Stomach (tissue), 19 donors: ENCODE measurements at places on chromosomes 5 and 9. TPM values are rescaled to one million over a fixed set of nuclear protein-coding genes. Genes with fewer than 3 reads are reported as not detected.

DNA sequence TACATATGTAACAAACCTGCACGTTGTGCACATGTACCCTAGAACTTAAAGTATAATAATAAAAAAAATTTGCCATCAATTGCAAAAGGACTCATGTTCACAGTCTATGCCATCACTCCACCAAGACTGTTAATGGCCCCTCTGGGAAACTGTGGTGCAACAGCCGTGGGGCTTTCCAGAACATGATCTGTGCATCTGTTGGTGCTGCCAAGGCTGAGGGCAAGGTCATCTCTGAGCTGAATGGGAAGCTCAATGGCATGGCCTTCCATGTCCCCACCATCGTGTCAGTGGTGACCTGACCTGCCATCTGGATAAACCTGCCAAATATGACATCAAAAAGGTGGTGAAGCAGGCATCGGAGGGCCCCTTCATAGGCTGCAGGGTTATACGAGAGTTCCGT is 33.4 kb upstream of the AGXT2 start:
- no peak overlapping the region for H3K4me3 ChIP-seq
- no peaks in the 10 kb centered on the region for H3K27me3 ChIP-seq
- no peak for DNase-seq
- H3K4me1 ChIP-seq, result no peaks in the 10 kb centered on the region

- H3K36me3 ChIP-seq, result no peaks in the 10 kb centered on the region
- H3K4me1 ChIP-seq, result no peaks in the 10 kb centered on the region
- no peak for DNase-seq
- H3K4me3 ChIP-seq, result no peak overlapping the region
- H3K27ac ChIP-seq, result no peak overlapping the region
Measured at GRCh38 chr5:130270786-130271185, 366.5 kb downstream of the CHSY3 start.

DNA sequence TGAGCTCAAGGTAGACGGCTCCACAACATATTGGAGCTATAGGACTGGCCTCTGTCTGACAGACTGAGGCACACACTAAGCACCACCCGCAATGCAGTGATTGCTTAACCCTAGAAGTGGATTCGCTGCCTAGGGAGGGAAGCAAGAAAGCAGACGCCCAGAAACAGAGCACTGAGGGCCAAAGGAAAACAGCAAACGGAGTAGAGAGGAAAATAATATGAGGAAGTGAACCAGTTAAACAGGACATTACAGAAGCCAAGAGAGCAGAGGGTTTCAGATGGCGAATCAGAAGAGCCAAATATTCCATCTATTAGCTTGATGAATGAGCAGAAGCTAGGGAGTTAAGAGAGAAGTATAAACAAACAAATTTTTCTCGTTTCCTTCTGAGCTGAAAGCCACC is 139.2 kb upstream of the LHFPL2 start:
- H3K27ac ChIP-seq, result peak overlapping the region; percentile 29
- no peaks in the 10 kb centered on the region for H3K4me1 ChIP-seq
- peak; percentile 53 for DNase-seq
- no peak overlapping the region for H3K4me3 ChIP-seq
- no peaks in the 10 kb centered on the region for H3K27me3 ChIP-seq

WDR31 gene
- 1.5 TPM for polyA plus RNA-seq

C9orf57 gene
- polyA plus RNA-seq, result not detected

DNA sequence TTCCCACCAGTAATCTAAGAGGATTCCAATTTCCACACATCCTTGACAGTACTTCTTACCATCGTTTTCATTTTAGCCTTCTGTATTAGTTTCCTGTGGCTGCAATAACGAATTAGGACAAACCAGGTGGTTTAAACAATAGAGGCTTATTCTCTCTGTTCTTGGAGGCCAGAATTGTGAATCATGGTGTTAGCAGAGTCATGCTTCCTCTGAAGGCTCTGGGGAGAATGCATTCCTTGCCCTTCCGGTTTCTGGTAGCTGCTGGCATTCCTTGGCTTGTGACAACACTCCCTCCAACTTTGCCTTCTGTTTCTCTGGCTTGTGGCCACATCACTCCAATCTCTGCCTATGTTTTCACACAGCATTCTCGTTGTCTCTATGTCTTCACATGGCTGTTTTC is 23.5 kb downstream of the RIGI start:
- H3K36me3 ChIP-seq, result peaks cover 40% of the 10 kb centered on the region
- DNase-seq, result no peak
- no peaks in the 10 kb centered on the region for H3K4me1 ChIP-seq
- no peak overlapping the region for H3K4me3 ChIP-seq
- no peaks in the 10 kb centered on the region for H3K27me3 ChIP-seq

- no peak overlapping the region for H3K4me3 ChIP-seq
- DNase-seq, result peak; percentile 75
- H3K27ac ChIP-seq, result peak overlapping the region; percentile 82
- no peaks in the 10 kb centered on the region for H3K27me3 ChIP-seq
- peaks cover 25% of the 10 kb centered on the region for H3K4me1 ChIP-seq
Measured at GRCh38 chr5:137737349-137738131, 1.7 kb upstream of the KLHL3 start.

DNA sequence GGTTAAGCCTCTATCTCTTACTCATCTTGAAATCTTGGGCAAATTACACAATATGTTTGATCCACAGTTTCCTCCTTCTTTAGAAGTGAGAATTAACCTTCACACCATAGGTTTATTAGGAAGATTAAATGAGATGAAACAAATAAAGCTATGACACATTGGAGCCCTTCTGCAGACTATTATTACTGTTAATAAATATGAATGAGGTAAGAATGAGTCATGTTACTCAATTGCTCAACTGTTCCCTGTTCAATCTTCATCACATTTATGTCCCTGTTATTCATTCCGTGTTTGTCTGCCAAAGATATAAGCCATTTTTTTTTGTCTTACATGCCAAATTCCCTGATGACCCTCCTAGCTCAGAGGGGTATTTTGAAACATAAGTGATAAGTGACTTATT is 52.1 kb upstream of the PAPPA start:
- no peaks in the 10 kb centered on the region for H3K36me3 ChIP-seq
- no peaks in the 10 kb centered on the region for H3K4me1 ChIP-seq
- no peak overlapping the region for H3K4me3 ChIP-seq
- H3K27me3 ChIP-seq, result no peaks in the 10 kb centered on the region
- H3K27ac ChIP-seq, result no peak overlapping the region

GRCh38 chr5:143796753-143797152 is 15.2 kb upstream of the HMHB1 start:
- no peak overlapping the region for H3K4me3 ChIP-seq
- DNase-seq, result no peak
- H3K36me3 ChIP-seq, result no peaks in the 10 kb centered on the region
- H3K27me3 ChIP-seq, result no peaks in the 10 kb centered on the region
- H3K4me1 ChIP-seq, result no peaks in the 10 kb centered on the region
- H3K27ac ChIP-seq, result no peak overlapping the region

SNCB gene
- not detected for polyA plus RNA-seq

- no peak overlapping the region for H3K27ac ChIP-seq
- H3K4me1 ChIP-seq, result no peaks in the 10 kb centered on the region
- H3K36me3 ChIP-seq, result no peaks in the 10 kb centered on the region
- no peak overlapping the region for H3K4me3 ChIP-seq
Measured at GRCh38 chr5:113338628-113339027, 96.2 kb downstream of the TSSK1B start.

HMGCR gene
- polyA plus RNA-seq, result 8.9 TPM

DNA sequence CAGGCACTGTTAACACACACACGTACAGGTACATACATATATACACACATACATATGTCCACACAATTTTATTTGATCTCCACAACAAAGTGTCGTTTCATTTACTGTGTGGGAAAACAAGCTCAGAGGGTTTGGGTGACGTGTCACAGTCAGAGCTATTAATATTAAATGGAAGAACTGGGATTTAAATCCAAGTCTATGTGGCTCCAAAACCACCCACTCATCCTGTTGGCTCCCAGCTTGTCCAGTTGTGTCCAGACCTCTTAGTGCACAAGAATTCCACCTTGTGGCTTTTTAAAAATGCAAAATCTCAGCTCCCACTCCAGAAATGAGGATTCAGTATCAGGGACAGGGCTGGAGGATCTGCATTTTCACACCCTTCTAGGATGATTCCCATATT is 52.3 kb upstream of the PTPDC1 start:
- H3K36me3 ChIP-seq, result no peaks in the 10 kb centered on the region
- H3K4me3 ChIP-seq, result no peak overlapping the region
- no peak overlapping the region for H3K27ac ChIP-seq
- DNase-seq, result no peak

- no peak overlapping the region for H3K27ac ChIP-seq
- H3K27me3 ChIP-seq, result no peaks in the 10 kb centered on the region
- no peak for DNase-seq
- no peak overlapping the region for H3K4me3 ChIP-seq
- no peaks in the 10 kb centered on the region for H3K4me1 ChIP-seq
Measured at GRCh38 chr5:154179846-154180710, 10.5 kb upstream of the GALNT10 start.

- no peak overlapping the region for H3K4me3 ChIP-seq
- no peaks in the 10 kb centered on the region for H3K27me3 ChIP-seq
- no peaks in the 10 kb centered on the region for H3K36me3 ChIP-seq
- H3K4me1 ChIP-seq, result no peaks in the 10 kb centered on the region
Measured at GRCh38 chr5:39209924-39210323, 9.4 kb downstream of the FYB1 start.

ANKRD31 gene
- not detected for polyA plus RNA-seq

DNA sequence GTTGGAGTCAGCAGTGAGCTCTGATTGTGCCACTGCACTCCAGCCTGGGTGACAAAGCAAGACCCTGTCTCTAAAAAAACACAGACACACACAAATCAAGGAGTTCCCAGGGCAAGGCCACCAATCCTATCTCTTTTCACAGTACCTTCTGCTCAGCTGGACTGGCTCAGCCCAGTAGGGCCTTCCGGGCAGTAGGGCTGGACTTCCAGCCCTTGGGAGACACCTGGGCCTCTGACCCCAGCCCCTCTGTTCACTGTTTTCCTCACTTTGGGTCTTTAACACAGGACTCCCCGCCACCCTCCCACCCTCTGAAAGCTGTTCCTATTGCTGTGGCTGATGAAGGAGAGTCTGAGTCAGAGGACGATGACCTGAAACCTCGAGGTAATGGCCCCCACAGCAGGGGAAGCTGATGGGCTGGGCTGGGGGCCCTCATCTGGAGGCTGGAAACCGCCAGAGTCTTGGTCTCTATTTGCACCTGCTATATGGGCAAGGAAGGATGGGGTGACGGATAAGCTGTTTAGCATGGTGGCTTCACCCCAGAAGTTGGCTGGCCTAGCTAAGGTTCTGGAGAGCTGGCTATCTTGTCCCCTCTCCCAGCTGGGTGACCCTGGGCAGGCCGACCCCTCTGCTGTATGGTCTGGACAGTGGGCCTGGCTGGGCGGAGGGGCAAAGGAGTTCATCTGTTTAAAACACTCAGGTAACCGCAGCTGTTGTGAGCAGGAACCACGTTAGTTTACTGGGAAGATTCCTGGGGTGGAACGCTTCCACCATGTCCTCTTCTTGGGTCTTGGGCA is 25.6 kb downstream of the USP20 start:
- peaks cover 93% of the 10 kb centered on the region for H3K36me3 ChIP-seq
- DNase-seq, result no peak
- no peaks in the 10 kb centered on the region for H3K4me1 ChIP-seq

- peaks cover 6% of the 10 kb centered on the region for H3K27me3 ChIP-seq
- H3K36me3 ChIP-seq, result no peaks in the 10 kb centered on the region
- H3K27ac ChIP-seq, result no peak overlapping the region
Measured at GRCh38 chr5:13234-13633, 78.7 kb upstream of the PLEKHG4B start.

- H3K4me1 ChIP-seq, result peaks cover 93% of the 10 kb centered on the region
- peak overlapping the region; percentile 75 for H3K27ac ChIP-seq
- peaks cover 7% of the 10 kb centered on the region for H3K27me3 ChIP-seq
- H3K36me3 ChIP-seq, result no peaks in the 10 kb centered on the region
Measured at GRCh38 chr9:137302449-137303150, 529 bp upstream of the NRARP start.

DNA sequence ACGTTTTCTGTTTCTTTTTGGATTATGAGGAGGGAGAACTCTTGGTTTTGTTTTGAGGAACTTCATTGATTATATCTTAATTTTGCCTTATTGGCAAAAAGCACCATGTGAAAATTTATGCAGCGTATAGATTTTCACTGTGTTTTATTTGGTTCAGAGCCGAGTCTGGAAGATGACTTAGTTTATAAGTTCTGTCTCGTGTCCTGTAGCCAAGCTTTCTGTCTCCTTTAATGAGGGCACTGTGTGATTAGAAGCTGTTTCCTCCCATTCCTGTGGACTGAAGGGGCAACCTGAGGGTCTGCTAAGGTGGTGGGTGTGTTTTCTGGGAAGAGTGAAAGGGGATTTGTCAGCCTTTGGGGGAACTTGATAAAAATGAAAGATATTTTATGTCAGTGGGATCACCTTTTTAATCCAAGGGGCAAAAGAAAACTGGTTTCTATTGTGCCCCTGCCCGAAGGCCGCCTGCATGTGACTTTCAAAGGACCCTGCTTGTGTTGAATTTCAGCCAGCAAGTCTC is 262.1 kb downstream of the FANCC start:
- H3K27me3 ChIP-seq, result no peaks in the 10 kb centered on the region
- H3K4me1 ChIP-seq, result peaks cover 98% of the 10 kb centered on the region
- H3K4me3 ChIP-seq, result peak overlapping the region; percentile 30
- DNase-seq, result no peak

PCDHGB2 gene
- not detected for polyA plus RNA-seq

DNA sequence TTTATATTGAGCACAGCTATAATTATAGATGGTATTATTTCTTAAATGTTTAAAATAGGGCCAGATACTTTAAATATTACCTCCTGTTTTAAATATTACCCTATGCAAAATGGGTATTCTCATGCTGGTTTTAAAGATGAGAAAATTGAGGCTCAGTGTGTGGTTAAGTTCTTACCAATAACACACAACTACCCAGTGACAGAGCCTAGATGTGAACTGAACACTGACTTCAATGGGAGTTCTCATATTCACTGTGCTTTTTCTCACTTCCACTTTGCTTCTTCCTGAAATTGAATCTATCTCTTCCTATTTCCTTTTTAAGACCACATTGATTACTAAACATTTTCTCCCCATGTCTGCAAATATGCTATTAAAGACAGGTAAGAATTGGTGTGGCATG is 135.8 kb upstream of the TUSC1 start:
- H3K4me1 ChIP-seq, result no peaks in the 10 kb centered on the region
- no peak for DNase-seq
- no peaks in the 10 kb centered on the region for H3K36me3 ChIP-seq
- H3K27ac ChIP-seq, result no peak overlapping the region
- H3K4me3 ChIP-seq, result no peak overlapping the region
- H3K27me3 ChIP-seq, result no peaks in the 10 kb centered on the region

DNA sequence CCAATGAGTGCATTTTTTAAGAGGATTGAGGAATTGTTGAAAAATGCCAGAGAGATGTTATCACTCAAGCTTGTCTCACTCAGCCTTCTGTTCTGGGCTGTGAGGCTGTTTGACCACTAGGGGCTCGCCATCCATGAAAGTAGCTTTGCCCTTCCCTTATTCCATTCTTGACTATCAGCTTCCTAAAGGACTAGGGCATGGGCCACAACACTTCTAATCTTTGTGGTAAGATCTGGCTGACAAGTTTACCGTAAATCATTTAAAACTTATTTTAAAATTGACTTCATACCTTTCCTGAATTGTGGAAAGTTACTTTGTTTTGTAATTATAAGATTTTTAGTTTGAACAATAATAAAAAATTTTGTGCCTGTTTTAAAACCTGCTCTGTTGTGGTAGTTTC is 49.5 kb downstream of the TJP2 start:
- no peak overlapping the region for H3K4me3 ChIP-seq
- peaks cover 88% of the 10 kb centered on the region for H3K36me3 ChIP-seq

- H3K27me3 ChIP-seq, result no peaks in the 10 kb centered on the region
- H3K27ac ChIP-seq, result no peak overlapping the region
- DNase-seq, result no peak
- no peaks in the 10 kb centered on the region for H3K4me1 ChIP-seq
- H3K4me3 ChIP-seq, result no peak overlapping the region
Measured at GRCh38 chr5:109163336-109163735, 246.4 kb downstream of the PJA2 start.
